ENCODE measurements at places on chromosomes 3 and 15. TPM values are rescaled to one million over a fixed set of nuclear protein-coding genes. Genes with fewer than 3 reads are reported as not detected.

DNA sequence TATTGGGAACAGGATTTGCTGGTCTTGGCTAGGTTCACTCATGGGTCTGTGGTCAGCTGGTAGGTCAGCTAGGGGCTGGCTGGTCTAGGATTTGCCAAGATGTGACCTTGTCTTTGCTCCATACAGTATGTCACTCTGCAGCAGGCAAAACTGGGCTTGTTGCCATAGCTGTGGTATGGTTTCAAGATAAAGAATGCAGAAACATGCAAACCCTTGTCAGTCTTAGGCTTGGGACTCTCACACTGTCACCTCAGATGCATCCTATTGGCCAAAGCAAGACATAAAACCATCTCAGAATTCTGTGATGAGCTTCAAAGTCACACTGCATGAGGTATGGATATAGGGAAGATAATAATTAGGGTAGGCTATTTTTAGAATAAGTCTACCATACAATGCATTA lies 66.6 kb upstream of the TBC1D5 start:
- peak; percentile 48 for DNase-seq

- DNase-seq, result no peak
Measured at GRCh38 chr3:27485866-27486265, 1.7 kb upstream of the SLC4A7 start.

GRCh38 chr3:107767897-107768605 lies 245.3 kb downstream of the BBX start:
- no peak for DNase-seq

- no peak for DNase-seq
Measured at GRCh38 chr15:81113204-81113657, 20.8 kb upstream of the CFAP161 start.

DNA sequence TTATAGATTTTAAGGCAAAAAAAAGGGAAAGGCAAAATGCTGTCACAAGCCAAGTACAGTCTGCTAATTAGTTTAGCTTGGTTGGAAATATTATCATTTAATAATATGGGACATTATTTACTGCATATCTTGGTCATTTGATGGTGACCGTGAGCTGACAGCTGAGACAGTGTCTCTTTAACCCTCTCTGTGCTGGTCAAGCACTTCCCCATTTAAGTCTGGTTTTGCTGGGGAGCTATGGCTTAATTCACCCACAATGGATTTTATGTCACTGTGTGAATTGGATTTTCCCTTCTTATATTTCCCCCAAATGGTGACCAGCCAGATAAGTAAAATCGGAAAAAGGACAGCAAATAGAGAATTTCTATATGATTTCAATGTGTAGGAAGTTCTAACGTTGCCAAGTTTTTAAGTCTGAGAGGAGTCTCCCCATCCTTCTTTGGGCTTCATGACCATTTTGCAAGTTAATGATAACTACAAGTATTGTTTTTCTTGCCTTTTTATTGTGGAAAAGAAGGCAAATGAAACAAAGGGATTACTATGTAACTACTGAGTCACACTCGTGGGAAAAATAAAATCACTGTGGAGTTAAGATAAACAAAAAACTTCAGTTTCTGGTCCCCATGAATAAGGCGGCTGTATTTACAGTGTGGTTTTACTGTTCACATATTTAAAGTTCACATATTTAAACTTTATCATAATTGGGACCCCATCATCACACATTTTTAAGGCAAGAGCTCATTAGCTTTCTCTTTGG lies 373.5 kb downstream of the NR2F2 start:
- DNase-seq, result no peak

- DNase-seq, result peak; percentile 73
Measured at GRCh38 chr15:63462088-63462487, 42.3 kb upstream of the USP3 start.

DNA sequence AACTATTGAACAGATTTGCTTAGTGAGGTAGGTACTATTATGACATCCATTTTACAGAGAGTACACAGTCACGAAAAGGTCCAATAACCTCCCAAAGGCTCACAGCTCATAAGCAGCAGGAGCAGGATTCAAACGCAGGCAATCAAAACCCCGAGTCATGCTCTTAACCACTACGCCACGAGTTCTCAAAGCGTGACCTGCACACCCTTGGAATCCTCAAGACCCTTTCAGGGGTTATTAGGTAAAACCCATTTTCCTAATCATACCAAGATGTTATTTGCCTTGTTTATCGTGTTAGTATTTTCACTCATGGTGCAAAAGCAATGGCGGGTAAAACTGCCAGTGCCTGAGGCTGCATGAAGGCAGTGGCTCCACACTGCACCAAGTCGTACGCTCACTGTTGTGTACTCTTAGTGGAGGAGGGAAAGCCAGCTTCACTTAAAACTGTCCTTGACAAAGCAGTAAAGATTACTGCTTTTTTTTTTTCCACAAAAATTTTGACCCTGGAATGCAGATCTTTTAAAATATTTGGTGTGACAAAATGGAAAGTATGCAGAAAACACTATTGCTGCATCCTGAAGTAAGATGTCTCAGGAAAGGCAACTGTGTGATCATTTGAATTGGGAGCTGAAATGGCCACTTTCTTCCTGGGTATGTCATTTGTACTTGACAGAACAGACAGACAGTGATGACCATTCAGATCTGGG lies 96.1 kb downstream of the IGF2BP2 start:
- DNase-seq, result peak; percentile 45

GRCh38 chr3:37768107-37768809 lies 93.4 kb upstream of the CTDSPL start:
- no peak for DNase-seq

- no peak for DNase-seq
Measured at GRCh38 chr3:44284949-44285348, 43.3 kb downstream of the TOPAZ1 start.

DNA sequence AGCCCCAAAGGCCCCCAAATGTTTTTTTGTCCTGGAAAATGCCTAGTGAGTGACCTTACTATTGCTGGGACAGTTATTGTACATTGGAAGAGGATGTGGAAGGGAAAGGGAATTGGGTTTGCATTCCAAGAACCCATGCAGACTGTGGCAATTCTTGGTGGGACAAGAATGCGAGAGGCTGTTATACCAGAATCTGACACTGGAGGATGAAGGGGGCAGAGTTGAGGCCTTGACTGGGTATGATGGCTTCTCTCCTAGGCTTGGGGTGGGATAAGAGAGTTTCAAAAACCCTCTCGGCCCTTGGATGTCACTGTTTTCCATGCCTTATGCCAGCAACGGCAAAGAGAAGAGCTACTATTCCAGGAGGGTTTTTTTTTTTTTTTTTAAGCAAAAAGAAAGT lies 25.3 kb downstream of the IL16 start:
- no peak for DNase-seq

Gene IL17RB
- not detected for total RNA-seq

Gene ARPP19
- 106 TPM for total RNA-seq
